Kidney (tissue), 22 donors: ENCODE measurements at places on chromosomes 13 and 19. TPM values are rescaled to one million over a fixed set of nuclear protein-coding genes. Genes with fewer than 3 reads are reported as not detected.

The AP1M2 gene
- polyA plus RNA-seq, result 232 TPM

The ANKRD24 gene
- 1.8 TPM for polyA plus RNA-seq

The NANOS3 gene
- not detected for polyA plus RNA-seq

The NOVA2 gene
- 0.95 TPM for polyA plus RNA-seq

DNA sequence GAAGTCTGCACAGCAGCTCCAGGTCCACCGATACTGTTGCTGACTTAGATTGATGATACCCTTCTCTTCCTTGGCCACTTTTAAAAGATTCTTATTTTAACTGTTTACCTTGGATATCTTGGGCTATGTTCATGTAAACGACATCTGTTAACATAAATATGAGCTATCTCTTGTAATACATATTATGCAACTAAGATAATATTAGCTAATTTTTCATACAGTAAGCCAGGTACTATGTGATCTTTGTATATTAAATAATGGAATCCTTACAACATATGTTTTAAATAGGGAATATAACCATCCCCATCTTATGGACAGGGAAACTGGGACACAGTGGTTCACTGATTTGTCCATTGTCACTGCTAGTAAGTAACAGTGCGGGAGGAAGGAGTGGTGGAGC lies 37.9 kb downstream of the TNFRSF19 start:
- DNase-seq, result no peak

DNA sequence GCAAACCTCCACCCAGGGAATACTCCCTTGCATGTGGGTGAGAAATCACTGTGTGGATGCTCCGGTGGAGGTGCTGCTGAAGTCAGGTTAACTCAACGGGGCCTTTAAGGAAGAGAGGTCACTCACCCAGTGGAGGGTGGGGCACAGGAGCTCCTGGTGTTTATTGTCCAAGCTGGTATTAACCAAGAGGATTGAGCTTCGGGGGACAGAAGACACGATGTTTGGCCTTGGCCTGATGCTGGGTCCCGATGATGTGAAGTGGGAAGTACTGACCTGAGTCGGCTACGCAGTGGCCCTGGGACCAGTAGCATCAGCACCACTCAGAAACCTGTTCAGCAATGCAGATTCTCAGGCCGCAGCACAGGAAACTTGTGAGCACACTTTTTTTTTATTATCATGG lies 85.7 kb upstream of the WASF3 start:
- no peak for DNase-seq

DNA sequence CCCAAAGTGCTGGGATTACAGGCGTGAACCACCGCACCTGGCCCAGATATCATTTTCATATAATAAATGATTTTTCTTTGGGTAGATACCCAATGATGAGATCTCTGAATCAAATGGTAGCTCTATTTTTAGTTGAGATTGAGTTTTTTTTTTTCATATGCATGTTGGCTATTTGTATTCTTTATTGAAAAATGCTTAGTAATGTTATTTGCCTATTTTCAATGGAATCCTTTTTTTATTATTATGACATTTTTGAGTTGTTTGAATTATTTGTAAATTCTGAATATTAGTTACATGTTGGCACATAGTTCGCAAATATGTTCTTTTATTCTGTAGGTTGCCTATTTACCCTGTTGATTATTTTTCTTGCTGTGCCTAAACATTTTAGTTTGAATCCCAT lies 55.8 kb downstream of the ZNF254 start:
- no peak for DNase-seq

DNA sequence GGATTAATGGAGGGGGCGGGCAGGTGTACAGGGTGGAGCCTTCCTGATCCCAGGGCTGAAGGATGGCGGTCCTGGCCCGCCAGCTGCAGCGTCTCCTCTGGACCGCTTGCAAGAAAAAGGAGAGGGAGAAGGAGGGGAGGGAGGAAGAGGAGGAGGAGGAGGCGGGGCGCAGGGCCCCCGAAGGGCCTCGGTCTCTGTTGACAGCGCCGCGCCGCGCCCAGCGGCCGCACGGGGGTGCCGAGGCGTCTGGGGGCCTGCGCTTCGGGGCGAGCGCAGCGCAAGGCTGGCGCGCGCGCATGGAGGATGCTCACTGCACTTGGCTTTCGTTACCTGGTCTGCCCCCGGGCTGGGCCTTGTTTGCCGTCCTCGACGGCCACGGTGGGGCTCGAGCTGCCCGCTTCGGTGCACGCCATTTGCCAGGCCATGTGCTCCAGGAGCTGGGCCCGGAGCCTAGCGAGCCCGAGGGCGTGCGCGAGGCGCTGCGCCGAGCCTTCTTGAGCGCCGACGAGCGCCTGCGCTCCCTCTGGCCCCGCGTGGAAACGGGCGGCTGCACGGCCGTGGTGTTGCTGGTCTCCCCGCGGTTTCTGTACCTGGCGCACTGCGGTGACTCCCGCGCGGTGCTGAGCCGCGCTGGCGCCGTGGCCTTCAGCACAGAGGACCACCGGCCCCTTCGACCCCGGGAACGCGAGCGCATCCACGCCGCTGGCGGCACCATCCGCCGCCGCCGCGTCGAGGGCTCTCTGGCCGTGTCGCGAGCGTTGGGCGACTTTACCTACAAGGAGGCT lies at the start of gene PPM1N:
TSS of gene PPM1N (plus strand) at position 33 of the 785 bp plus-strand sequence. CDS start at position 63, 30 bp downstream.
- DNase-seq, result peak; percentile 20

- peak; percentile 49 for DNase-seq
Measured at GRCh38 chr13:22497991-22498780, 682.6 kb upstream of the SGCG start.

GRCh38 chr19:40232479-40232878 lies 6.0 kb upstream of the CCNP start:
- DNase-seq, result no peak

DNA sequence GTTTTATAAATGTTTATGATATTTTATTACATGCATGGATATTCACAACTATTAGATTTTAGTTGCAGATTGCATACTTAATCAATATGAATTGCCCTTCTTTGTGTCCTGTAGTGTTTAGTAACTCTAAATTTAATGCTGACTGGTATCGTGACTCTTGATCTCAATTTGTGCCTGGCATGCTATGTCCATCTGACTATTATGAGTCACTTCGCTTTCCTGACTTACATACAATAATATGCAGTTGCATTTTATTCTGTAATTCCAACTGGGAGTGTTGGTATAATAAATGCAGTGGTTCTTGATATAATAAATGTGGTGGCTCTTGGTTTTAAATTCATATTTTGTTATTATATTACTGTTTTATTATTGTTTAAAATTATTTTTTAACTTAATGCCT lies 277.5 kb downstream of the LIG4 start:
- DNase-seq, result no peak

DNA sequence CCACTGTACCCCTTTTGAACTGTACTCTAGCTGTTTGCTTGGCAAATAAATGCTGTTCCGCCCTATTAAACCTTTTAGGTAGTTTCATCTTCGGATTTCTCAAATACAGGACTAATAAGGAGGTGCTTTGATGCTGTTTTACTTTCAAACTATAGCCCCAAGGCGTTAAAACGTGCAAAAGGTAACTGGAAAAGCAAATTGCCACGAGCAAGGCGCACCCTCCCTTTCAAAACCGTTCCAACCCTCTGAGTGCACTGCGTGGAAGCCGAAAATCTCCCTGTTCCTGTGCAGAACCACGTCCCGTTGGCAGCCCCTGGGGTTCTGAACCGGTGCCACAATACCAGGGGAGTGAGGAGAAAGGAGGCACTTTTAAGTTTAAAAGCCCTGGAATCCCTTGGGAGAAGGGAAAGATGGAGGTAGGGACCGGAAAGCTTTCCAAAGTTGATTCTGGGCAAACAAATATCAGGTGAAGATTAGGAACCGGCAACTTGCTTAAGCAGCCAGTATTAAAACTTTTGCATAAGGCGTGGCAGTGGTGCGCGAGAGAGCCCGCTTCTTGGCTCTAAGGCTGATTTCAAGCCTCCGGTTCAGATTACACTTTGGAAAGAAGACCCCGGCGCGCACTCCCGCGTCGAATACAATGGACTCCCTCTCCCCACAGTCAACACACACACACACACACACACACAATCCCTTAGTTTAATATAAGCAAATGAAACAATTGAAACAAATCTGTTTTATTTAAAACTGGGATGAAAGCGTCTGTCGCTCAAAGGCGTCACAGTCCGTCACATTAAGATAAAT lies 9.5 kb downstream of the POU4F1 start:
- no peak for DNase-seq

- DNase-seq, result no peak
Measured at GRCh38 chr19:55696301-55697068, 21.5 kb downstream of the EPN1 start.

DNA sequence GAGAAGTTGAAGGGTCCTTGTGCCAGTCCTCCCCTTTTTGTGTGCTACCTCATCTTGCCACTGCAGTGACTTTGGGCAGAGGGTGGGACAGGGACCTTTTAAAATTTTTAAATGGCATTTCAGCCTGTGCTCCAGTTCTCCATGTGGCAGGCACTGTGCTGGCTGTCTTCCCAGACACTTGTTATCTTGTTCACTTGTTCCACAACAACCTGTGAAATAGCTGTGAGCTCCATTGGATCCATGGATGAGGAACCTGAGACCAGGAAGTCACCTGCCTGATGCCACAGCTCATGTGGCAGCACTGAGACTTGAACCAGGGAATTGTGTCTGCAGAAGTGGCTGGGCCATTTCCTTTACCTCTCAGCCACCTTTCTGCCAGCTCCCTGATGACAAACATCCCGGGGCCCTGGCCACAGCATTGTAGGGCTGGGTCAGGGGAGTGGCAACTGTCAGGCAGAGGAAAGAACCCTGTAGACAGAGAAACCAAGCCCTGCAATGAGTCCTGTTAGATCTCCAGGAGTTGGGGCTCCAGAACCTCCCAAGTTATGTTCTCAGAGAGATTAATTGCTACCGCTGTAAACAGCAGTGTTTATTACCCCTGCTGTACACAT lies 6.4 kb downstream of the EGLN2 start:
- no peak for DNase-seq

DNA sequence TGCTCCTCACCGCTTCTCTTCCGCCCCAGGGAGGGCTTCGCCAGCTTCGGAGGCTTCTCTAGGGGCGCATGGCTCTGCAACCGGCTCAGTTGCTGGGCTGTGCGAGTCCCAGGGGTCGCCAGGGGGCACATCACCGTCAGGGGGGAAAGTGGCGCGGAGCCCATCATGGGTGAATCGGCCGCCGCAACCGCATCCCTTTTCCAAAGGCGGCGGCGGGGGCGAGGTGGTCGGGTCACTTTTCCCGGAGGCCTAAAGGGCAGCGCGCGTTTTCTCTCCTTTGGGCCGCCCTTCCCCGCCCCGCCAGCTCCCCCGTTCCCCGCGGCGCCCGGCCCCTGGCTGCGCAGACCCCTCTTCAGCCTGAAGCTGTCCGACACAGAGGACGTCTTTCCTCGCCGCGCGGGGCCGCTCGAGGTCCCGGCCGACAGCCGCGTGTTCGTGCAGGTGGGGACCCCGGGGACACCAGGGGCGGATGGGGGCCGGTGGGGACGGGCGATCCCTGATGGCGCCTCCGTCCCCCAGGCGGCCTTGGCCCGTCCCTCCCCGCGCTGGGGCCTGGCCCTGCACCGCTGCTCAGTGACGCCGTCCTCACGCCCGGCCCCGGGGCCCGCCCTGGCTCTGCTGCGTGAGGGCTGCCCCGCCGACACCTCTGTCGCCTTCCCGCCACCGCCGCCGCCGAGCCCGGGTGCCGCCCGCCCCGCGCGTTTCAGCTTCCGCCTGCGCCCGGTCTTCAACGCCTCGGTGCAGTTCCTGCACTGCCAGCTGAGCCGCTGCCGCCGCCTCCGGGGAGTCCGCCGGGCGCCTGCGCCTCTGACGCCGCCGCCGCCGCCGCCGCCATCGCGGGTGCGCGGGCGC lies 1.7 kb downstream of the TGFBR3L start:
- peak; percentile 82 for DNase-seq

DNA sequence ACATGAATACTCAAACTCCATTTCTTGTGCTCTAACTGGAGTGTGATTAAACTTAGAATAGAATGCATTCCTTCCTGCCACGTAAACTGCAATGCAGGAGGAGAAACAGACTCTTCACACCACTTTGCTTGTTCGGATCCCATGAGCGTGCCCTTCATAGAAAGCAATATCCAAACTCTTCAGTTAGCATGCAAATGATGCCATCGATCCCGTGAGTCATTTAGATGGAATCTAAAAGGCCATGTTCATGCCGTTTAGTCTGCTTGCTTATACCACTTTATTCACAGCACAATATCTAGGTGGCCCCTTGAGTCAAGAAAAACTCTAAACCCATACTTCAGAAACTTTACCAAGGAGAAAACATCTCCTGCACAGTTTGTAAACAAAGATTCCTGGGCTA lies 225.8 kb downstream of the OXGR1 start:
- DNase-seq, result no peak

DNA sequence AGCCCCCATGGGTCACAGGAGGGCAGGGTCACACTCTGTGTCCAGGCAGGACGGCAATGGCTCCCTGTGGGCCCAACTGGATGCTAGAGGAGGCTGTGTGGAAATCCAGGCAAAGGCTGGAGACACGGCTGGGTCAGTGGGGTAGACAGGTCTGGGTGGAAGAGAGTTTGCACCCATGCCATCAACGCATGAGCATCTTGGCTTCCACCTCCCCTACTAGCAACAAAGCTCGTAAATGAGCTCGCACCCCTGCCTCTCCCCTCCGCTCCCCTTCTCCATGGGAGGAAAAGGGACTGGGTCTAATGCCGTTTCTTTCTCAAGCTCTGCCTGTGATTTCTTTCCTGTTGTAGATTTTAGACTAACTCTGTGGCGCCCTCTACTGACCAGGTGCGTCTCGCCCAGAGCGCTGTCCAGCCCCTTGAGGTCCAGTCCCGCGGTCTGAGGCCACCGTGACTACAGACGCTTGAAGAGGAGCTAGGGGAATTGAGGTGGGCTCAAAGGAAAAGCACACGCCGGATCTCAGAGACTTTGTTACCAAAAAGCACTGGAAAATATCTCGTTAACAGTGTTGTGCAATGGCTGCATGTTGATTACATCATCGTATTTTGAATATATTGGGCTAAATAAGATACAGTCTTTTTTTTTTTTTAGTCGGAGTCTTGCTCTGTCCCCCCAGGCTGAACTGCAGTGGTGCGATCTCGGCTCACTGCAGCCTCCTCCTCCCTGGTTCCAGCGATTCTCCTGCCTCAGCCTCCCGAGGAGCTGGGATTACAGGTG lies 50.7 kb upstream of the USP29 start:
- DNase-seq, result peak; percentile 90

DNA sequence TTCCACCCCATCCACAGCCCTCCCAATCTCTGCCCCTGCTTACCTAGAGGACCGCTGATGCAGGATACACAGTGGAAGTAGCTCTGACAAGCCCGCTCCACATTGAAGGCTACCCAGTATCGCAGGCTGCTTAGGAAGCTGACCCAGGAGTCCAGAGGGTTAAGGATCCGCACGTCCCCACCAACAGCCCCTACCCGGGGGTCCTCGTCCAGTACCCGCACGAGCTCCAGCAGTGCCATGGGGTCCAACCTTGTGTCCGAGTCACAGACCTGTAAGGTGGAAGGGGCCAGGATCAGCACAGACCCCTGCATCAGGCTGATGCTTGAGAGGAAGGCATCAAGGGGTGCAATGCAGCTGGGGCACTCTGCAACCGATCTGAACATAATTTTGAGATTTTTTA lies 6.9 kb downstream of the HAS1 start:
- DNase-seq, result no peak

DNA sequence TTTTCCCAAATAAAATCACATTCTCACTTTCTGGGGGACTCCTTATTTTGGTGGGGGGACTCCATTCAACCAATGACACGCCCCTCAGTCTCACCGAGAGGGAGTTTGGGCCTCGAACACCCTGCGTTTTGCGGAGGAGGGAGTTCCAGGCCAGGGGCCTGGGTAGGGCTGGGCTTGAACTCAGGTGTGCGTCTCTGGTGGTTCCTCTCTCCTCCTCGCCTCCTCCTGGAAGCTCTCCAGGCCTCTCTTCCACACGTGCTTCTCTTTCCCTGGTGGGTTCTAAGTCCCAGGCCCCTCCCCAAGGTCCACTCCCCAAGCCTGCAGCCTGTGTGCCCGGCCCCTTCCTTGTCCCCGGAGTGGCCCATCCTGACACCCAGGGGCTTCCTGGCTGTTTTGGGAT lies 14.7 kb downstream of the MEX3D start:
- no peak for DNase-seq
